ENCODE measurements at places on chromosomes 6 and 20. TPM values are rescaled to one million over a fixed set of nuclear protein-coding genes. Genes with fewer than 3 reads are reported as not detected.
A peak's percentile ranks its signal among the peaks of the same experiment; 100 is the strongest.

The PAK5 gene
- 12.5 TPM for total RNA-seq

GRCh38 chr6:75450903-75451302 lies 42.7 kb downstream of the FILIP1 start:
- DNase-seq, result no peak

The TP53TG5 gene
- total RNA-seq, result not detected

DNA sequence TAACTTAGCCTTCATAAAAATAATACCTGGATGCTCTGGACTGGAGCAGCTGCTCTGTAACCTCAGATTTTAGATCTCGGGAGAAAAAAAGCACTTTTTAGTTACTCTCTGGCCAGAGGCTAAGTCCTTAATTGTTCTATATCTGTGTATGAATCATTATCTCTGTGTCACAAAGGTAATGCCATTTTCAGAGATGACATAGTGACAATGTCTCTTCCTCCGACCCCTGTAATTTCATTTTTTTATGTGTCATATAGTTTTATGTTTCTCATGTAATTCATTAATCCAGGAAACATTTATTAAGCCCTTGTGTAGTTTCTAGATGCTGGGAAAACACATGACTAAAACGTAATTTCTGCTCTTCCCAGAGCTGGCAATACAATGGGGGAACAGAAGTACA lies 55.6 kb downstream of the SENP6 start:
- no peak for DNase-seq

The WFDC2 gene
- total RNA-seq, result 144 TPM

DNA sequence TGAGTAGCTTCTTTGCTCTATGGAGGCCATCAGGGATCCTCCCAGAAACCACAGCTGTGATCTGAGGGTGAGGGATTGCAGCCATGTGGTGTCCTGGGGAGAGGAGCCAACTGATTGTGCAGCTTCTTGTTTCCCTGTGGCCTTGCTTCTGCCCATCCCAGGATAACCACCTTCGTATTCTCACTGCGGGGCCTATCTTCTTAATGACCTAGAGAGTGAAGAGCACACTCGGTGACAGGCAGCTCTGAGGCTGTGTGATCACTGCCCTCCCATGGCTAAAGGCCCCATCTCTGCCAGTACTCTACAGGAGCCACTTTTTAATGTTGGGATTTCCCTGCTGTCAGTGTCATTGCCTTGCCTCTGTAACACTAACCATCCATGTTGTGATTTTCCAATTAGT lies 5.3 kb upstream of the RAET1L start:
- DNase-seq, result no peak

- no peak for DNase-seq
These were observed 145.6 kb upstream of the PTPN1 start for GRCh38 chr20:50364542-50364941.

- DNase-seq, result no peak
These were observed 154.1 kb downstream of the GJA10 start for GRCh38 chr6:90048206-90048967.

The LY6G6D gene
- total RNA-seq, result not detected

GRCh38 chr6:129872586-129872985 lies 11.5 kb upstream of the TMEM244 start:
- DNase-seq, result no peak

DNA sequence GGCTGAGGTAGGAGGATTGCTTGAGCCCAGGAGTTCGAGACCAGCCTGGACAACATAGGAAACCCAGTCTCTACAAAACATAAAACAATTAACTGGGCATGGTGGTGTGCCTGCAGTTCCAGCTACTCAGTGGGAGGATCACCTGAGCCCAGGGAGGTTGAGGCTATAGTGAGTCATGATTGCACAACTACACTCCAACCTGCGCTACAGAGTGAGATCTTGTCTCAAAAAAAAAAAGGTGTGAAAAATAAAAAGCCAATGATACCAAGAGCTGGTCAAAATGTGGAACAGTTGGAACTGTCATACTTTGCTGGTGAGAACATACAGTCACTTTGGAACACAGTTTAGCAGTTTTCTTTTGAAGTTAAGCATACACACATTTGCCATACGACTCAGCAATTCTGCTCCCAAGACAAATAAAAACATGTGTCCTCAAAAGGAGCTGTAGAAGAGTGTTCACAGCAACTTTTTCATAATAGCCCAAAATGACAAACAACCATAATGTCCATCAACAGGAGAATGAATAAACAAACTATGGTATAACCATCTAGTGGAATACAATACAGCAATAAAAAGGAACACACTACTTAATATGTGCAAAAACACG lies 21.6 kb upstream of the FKBP5 start:
- DNase-seq, result no peak

- DNase-seq, result peak; percentile 42
These were observed 18.1 kb downstream of the BPI start for GRCh38 chr20:38321959-38322598.

The MCHR2 gene
- not detected for total RNA-seq

DNA sequence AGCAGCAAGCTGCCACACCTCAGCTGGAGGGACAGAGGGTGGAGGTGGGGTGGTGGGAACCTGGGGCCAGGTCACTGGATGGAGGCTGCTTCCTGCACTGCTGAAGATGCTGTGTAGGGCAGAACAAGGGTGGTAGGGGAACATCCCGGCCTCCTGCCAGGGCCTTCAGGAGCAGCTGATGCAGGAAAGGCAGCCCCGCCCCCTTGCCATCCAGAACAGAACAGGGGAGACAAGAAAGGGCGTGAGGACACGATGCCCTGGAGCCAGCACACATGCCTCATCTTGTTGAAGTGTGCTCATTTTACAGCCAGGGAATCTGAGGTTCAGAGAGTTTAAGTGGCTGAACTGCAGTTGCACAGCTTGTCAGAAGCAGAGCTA lies 43.1 kb upstream of the PHACTR3 start:
- DNase-seq, result no peak

The TREM1 gene
- 1.3 TPM for total RNA-seq

DNA sequence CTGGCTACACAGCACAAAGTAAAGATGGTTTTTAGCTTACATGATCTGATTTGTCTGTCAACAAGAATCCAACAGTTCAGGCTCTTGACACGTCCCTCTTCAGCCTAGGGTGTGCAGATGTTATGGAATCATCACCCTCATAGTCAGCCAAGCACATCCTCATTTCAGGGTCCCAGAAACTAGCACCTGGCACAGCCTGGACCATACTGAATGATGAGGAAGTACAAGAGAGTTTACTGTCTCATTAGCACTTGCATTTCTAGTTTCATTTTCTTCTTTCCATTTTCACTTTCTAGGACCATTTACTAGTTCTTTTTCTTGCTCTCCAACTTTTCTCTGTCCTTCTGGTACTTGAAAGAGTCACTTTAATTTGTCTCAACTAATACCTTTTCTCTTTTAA lies 6.5 kb downstream of the RIPOR2 start:
- DNase-seq, result no peak

The BTNL2 gene
- not detected for total RNA-seq

The PMEPA1 gene
- 83.8 TPM for total RNA-seq

The ZNF831 gene
- 1.4 TPM for total RNA-seq

- no peak for DNase-seq
These were observed 28.1 kb downstream of the EPB41L1 start for GRCh38 chr20:36182604-36183154.

GRCh38 chr6:134599079-134599478 lies 281.2 kb upstream of the SGK1 start:
- no peak for DNase-seq

The KHDRBS2 gene
- 1.2 TPM for total RNA-seq

DNA sequence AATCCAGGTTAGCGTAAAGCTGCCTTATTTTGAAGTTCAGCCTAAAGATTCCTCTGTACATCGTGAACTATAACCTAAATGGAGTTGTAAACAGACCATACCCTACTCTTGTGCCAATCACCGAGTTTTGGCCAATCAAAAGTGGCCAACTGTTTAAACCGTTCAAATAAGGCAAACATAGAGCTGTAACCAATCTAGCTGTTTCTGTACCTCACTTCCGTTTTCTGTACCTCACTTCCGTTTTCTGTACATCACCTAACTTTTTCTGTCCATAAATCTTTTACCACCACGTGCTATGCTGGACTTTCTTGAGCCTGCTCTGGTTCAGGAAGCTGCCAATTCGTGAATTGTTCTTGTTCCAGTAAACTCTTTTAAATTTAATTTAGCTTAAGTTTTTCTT lies 39.7 kb downstream of the LBP start:
- DNase-seq, result no peak

DNA sequence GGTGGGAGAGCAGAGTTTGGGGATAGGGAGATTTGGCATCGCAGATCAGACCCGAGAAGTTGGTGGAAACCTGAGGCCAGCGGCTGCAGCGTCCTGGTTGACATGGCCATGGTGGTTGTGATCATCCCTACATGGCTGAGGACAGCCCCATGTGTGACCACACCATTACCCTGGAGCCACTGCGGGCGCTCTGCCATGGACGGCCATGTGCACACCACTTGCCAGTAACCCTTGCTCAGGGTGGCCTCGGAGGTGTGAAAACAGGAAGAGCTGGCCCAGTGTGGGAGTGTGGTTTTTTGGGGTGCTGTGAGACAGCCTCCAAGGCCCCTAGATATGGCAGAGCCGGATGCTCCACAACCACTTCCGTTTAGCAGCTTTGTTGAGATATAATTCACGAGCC lies 64.4 kb downstream of the TMEM242 start:
- no peak for DNase-seq

- DNase-seq, result no peak
These were observed 160.2 kb downstream of the BTBD3 start for GRCh38 chr20:12077875-12078274.

The APMAP gene
- total RNA-seq, result 68.8 TPM

The TRIM15 gene
- total RNA-seq, result 19.6 TPM

DNA sequence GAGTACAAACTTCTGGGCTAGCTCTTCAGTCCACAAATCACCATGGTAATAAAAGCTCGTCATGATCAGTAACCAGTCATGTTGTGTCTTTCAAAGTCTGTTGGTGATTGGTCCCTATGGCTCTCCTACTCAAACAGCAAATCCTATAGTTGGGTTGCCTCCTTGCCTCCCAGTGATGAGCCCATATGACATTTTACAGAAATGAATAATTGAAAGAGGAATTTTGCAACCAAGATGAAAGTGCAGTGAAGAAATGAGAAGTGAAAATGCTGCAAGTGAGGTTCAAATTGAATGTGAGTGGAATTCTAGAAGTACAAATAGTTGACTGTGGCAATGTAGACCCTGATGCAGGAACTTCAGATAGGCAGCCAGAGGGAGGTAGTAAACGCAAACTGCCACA lies 5.1 kb upstream of the SIRPD start:
- DNase-seq, result no peak

- DNase-seq, result no peak
These were observed 43.3 kb downstream of the NOX3 start for GRCh38 chr6:155412335-155412734.

The ARMH2 gene
- not detected for total RNA-seq

GRCh38 chr6:134477991-134478635 lies 160.2 kb upstream of the SGK1 start:
- DNase-seq, result no peak

Data from mucosa of gallbladder (tissue), 1 donor.